ENCODE measurements at places on chromosomes 5 and 9. TPM values are rescaled to one million over a fixed set of nuclear protein-coding genes. Genes with fewer than 3 reads are reported as not detected.

Gene TMEM232
- 1.6 TPM for total RNA-seq

Gene BARHL1
- not detected for total RNA-seq

Gene THG1L
- total RNA-seq = 13.5 TPM

Gene PCDHA9
- total RNA-seq = 0.07 TPM

Gene SOX30
- total RNA-seq = not detected

Gene LCN2
- 62.1 TPM for total RNA-seq

Gene FOXI1
- not detected for total RNA-seq

- DNase-seq = peak; percentile 92
These were observed 16.1 kb downstream of the GFI1B start for GRCh38 chr9:132994410-132995120.

DNA sequence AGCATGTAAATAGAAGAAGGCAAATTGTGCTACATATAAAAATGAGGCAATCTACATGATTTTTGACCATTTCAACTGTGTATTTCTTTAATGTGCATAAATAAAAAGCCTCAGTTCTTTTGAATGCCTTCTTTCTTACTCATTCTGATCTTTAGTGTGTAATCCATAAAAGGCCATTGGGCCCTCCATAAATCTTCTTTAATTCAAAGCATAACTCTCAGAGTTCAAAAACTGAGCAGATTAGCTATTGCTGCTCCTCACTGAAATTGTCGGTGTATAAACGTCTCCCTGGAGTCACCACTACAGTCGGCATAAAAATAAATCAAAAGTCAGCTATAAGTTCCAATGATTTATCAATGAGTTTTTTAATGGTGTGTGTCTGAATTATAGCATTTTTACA is 45.3 kb upstream of the ADAMTSL1 start:
- no peak for DNase-seq

- DNase-seq = no peak
These were observed 525.0 kb downstream of the ISL1 start for GRCh38 chr5:51908215-51908614.

GRCh38 chr9:128244837-128245231 is 31.0 kb downstream of the GOLGA2 start:
- no peak for DNase-seq

DNA sequence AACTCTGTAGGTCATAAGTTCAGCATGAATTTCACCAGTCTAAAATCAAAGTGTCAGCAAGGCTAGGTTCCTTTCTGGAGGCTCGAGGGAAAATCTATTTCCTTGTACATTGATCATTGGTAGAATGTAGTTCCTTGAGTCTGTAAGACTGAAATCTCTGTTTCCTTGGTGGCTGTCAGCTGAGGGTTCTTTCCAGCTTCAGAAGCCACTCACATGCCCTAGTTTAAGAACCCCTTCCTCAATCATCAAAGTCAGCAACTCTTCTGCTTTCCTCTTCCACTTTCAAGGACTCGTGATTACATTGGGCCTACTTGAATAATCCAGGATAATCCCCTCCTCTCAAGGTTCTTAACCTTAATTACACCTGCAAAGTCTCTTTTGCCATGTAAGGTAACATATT is 4.9 kb upstream of the SCAMP1 start:
- no peak for DNase-seq

DNA sequence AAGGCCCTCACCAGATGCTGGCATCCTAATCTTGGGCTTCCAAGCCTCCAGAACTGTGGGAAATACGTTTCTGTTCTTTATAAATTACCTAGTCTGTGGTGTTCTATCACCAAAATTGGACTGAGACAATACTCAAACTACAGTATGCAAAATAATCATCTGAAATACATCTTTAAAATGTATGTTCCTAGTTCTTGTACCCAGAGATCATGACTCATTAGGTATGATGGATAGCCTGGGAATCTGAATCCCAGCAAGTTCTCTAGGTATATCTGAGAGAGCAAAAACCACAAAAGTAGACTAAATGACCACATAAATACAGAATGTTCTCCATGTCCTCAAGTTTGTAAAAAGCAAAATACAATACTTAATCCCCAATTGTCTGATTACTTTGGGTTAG is 166.3 kb downstream of the YIPF5 start:
- DNase-seq = peak; percentile 73

GRCh38 chr5:72005671-72006070 is 101.6 kb upstream of the MAP1B start:
- DNase-seq = no peak

DNA sequence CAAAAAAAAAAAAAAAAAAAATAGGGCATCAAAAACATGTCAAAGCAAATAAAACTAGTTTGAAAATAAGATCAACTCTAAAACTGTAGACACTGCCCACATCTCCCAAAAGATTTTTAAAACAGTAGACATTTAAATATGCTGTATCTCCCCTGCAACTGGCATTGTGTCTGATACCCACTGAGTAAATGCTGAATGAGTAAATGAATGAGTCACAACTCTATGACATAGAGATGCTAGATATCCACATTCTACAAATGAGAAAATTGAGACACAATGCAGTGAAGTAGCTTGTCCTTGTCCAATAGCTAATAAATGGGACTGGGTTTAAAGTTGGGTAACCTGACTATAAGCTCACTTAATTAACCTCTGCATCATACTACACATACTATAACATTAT is 14.1 kb upstream of the MAP1B start:
- peak; percentile 35 for DNase-seq

DNA sequence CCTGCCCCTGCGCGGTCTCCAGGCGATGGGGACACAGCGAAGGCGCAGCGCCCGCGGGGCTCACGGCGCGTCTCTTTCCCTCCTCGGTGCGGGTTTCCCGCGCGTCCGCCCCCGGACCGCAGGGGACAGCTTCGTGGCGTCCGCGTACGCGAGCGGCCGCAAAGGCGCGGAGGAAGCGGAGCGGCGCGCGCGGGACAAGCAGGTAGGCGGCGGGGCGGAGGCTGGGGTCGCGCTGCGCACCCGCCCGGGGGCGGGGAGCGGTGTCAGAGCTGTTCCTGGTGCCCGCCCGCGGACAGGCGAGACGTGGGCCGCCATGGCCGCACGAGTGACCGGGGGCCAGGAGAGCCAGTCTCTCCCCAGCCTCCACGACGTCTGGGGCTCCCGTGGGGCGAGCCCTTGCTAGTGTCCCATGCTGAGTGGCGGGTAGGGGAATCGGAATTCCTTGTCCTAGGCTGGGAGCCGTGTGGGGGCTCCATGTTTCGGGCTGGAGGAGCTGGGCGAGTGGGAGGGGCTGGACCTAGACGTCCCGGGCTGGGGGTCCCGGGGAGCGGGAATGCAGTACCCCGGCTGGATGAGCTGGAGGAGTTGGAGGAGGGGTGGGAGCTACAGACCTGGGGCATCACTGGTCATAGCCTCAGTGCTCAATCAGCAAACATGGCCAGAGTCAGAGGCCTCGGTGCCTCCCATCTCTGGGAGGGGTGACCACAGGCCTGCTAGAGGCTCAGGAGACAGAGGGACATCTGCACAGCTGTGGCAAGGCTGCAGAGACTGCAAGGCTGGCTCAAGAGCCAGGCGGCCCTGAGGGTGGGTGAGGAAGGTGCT is 968 bp downstream of the NKD2 start:
- DNase-seq = no peak

- no peak for DNase-seq
These were observed 153.7 kb downstream of the NR2F1-AS1 start for GRCh38 chr5:93427316-93427715.

DNA sequence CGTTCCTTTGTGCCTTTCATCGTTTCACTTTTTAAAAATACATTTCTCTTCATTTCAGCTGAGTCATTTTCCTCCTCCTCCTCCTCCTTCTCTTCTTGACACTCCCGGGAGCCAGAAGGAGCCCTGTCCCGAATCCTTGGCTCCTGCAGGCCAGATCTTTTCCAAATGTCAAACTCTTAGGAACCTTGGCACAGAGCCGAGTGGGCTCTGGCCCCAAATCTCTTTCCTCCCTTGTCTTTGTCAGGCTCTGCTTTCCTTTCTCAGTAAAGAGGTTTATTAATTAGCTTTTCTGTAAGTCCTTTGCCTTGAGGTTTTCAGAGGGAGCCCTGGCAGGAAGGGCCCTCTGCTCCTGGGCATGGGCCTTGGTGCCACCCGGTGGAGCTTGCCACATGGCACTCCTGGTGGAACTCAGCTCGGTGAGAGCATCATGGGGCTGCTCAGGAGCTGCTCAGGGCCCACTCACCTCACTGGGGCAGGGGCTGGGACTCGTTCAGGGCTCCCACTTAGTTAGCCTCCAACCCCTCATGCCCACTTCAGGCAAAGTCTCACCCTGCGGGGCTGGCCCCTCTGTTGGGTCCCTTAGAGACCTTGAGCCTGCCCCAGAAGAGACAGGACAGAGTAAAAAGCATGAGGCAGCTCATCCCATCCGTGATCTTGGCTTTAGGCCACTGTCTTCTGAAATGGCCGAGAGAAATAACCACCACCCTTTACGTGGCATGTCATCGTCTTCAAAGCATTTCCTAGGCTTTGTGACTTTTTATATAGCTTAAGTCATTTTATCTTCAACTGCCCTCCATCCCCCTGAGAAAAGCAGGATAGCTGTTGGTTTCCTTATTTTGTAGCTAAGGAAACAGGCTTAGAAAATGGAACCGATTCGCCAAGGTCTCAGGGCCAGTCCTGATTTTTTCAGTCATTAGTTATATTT is 17.1 kb downstream of the STC2 start:
- DNase-seq = no peak

- DNase-seq = no peak
These were observed 196.3 kb downstream of the MLLT3 start for GRCh38 chr9:20426019-20426418.

GRCh38 chr5:161030229-161030628 is 178.2 kb upstream of the ATP10B start:
- DNase-seq = no peak

- DNase-seq = peak; percentile 29
These were observed 659 bp downstream of the RAI14 start for GRCh38 chr5:34656700-34657273.

GRCh38 chr5:89069591-89069990 is 186.6 kb upstream of the MEF2C start:
- no peak for DNase-seq
